Stimulated activated CD4-positive, alpha-beta T cell treated with anti-CD3 and anti-CD28 coated beads, Interleukin-4, amount 100 ng/mL, for 24 hours (primary cell): ENCODE measurements at places on chromosomes 13 and 19.

GRCh38 chr13:29564373-29564772 lies 31.1 kb downstream of the SLC7A1 start:
- DNase-seq: no peak

- no peak for DNase-seq
Measured at GRCh38 chr19:30557212-30557611, 185.0 kb downstream of the ZNF536 start.

- no peak for DNase-seq
Measured at GRCh38 chr13:23512762-23513395, 57.3 kb upstream of the TNFRSF19 start.

- DNase-seq: no peak
Measured at GRCh38 chr13:36259361-36260137, 38.1 kb downstream of the CCDC169 start.

GRCh38 chr19:49678985-49679770 lies 2.1 kb downstream of the PRMT1 start:
- no peak for DNase-seq

DNA sequence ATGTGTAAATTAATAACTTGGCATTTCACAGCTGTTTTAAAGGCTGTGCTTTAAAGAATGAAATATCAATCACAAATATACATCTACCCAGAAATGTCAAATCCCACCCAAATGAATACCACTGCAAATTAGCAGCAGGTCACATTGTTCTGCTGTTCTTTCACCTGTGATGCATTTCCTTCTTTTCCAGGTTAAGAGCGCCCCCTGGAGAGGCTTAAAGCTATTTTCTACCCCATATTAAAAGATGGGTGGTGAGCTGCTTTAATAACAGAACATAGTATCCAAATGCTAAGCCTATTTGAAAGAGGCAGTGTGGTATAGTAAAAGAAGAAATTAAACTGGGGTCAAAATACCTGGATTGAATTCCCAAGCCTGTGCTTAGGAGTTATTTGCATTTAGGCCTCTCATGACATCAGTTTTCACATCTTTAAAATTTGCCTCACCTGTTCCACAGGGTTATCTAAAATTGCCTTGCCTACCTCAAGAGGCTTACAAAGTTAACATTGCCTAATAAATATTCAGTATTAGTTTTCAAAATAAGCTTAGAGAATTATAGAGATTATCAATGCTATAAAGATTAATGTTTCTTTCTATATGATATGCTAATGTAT lies 396.9 kb upstream of the SLITRK5 start:
- no peak for DNase-seq

- DNase-seq: no peak
Measured at GRCh38 chr19:52351512-52351911, 15.5 kb downstream of the ZNF610 start.

DNA sequence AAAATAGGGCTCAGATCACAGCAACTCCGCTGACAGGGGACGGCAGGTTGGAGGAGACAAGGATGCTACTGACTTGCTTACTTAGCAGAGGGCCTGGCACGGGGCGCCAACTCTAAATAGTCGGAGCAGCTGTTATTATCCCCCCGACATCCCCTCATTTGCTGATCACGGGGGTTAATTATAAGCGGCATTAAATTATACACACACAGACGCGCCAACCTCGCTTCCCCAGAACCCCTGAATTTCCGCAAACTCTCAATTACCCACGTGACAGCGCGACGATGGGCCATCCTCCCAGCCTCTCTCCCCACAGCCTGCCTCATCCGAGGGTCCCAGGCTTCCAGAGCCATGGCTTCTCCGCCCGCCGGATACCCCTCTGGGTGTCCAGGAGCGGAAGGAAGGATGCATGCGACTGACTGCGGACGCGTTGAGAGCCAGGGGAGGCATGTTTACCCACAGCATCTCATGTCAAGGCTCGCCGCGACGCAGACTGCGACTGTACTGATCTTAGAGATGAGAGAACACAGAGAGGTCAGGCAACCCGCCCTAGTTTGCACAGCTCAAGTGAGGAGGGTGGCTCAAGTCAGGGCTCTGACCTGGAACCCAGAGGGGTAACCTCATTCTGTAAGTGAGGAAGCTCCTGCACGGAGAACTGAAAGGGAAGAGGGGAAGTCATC lies 5.7 kb downstream of the PTPRS start:
- DNase-seq: no peak

DNA sequence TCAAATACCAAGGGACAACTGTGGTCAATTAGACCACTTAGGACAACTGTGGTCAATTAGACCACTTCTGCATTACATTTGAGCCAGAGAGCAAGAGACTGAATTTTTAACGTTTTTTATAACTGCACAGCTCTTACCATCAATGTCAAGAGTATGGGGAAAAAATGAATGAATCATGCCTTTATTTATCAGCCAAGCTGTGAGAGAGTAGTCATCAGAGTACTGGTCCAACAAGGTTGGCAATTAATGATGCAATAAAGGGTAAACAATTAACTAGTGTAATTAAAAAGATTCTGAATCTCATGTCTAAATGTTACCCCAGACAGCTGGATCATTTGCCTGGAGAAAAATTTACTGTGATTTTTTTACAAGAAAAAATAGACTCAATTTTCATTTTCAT lies 381.1 kb downstream of the LIG4 start:
- no peak for DNase-seq

GRCh38 chr19:1955171-1956121 lies 14.5 kb downstream of the CSNK1G2 start:
- DNase-seq: no peak

DNA sequence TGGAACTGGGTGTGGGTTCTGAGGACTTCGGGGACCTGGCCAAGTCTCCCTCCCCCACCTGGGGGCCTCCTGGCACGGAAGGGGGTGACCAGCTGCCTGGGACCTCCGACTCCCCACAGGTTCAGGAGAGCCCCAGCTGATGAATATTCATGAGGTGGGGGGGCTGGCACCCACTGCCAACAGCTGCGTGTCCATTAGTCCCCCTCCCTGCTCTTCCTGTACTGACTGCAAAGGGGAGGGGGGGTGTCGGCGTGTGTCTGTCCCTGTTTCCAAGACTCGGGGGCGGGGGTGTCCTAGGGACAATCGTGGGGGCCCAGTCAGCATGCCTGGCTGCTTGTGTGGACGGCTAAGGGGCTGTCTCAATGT lies 10.6 kb upstream of the NFIX start:
- no peak for DNase-seq

DNA sequence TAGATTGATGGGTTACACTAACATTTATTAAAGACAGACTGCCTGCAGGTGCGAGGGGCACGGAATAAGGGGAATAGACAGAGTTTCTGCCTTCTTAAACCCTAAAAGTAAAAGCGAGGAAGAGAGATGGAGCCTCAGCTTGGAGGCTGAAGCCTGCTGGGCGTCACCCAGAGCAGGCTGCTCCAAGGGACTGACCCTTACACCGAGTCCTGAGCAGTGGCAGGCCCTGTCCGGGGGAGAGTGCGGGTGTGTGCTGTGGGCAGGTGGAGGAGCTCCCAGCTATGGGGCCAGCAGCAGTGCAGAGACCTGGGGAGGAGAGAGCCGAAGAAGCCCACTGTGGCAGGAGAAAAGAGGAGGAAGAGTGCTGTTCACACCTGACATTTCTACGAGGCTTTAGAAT lies 86.4 kb downstream of the SOX1 start:
- no peak for DNase-seq

GRCh38 chr13:28000567-28000966 lies 12.1 kb upstream of the URAD start:
- no peak for DNase-seq

- no peak for DNase-seq
Measured at GRCh38 chr13:77891486-77891885, 27.1 kb downstream of the EDNRB start.

DNA sequence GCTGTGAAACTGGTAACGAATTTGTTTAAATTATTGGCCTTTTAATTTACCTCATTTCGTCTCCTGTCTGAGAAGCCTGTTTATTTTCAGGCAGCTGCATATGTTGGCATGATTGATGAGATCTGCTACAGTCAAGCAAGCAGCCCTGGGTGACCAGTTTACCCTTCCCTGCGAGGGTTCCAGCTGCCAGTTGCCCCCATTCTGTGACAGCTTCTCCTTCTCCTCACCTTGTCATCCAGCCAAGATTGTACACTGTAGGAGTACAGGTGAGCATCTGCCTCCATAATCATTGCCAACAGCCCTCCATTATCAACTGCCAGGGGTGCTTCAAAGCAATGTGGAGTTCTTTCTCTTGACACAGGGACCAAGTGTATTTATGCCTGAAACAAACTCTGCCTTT lies 1979.9 kb upstream of the PRR20A start:
- DNase-seq: no peak

GRCh38 chr19:17757125-17757524 lies 5.8 kb downstream of the FCHO1 start:
- DNase-seq: no peak

- no peak for DNase-seq
Measured at GRCh38 chr19:1752757-1753728, at the start of gene ONECUT3. Gene ONECUT3 (plus strand): TSS chr19:1753506. CDS start chr19:1753663, 157 bp downstream.

- DNase-seq: no peak
Measured at GRCh38 chr19:32921624-32922023, 50.1 kb downstream of the CEP89 start.

- DNase-seq: no peak
Measured at GRCh38 chr13:106440866-106441265, 94.6 kb downstream of the EFNB2 start.

DNA sequence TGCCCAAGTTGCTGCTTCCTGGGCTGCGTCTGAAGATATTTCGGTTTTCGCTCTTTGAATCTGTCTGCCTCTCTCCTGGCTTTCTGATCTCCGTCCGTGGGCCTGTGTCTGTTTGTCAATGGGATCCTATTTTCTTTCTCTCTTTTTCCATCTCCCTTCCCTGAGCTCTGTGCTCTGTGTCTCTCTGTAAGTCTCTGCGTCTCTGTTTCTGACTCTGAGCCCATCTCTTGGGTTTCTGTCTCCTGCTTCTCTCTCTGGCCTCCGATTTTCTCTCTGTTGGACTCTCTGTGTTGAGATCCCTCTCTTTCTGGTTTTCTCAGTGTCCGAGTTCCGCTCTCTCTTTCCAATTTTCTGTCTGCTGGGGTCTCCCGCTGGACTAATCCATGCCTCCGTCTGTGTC lies 1.7 kb downstream of the PRKCG start:
- no peak for DNase-seq

DNA sequence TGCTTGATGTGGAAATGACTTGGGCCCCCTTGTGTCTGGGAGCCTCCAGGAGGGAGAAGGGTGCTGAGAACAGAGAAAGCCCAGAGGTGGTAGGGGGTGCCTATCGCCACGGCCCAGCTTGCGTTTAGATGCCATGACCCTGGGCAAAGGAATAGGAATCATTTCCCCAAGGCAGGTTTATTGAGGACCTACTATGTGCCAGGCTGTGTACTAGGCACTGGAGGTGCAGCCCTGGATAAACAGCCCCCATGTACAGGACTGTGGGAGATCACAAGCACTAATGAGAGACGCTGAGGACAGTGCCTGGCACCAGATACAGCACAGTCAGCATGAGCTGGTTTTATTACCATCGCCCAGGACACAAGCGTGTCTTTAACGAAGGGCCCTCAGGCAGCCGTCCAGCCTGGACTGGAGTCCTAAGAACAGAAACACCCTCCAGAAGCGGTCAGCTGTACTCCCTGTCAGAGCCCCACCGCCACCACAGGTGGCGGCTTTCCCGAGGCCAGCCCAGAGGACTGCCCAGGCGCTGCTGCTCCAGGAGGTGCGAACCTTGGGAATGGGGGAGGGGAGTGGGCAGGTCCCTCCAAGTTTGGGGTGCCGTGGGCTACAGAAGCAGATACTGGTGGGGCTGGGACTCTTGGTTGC lies 4.6 kb downstream of the TMEM147 start:
- DNase-seq: no peak

- DNase-seq: no peak
Measured at GRCh38 chr19:18634612-18635297, 2.1 kb upstream of the KLHL26 start.

DNA sequence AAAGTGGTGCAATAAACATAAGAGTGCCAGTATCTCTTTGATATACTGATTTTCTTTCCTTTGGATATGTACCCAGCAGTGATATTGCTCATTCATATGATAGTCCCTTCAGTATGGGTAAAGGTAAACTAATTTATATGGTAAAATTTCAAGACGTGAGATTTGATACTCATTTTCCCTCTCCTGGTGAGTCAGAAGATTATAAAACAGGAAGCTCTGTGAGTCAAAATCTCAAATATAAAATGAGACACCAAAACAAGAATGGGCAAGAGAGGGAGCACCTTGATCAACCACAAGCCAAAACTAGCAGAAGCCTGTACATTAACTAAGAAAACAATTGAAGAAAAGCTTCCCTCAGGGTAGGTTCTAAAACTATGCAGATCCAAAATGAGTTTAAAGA lies 216.3 kb downstream of the SLITRK6 start:
- no peak for DNase-seq

DNA sequence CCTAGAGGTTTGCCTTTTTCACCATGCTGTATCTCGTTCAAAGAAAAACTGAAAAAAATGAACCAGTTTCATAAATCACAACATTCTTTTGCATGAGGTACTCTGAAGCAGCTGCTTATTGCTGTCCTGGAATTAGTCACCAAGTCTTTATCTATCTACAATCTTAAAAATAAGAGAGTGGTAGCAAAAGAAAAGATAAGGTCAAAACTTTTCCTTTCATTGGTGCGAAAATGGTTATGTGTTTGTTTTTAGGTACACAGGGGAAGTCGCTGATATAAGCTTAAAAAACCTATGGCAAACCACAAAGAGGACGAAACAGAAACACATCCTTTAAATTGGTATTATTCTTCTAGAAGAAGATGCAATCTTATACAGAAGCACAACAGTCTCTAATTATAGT lies 20.7 kb downstream of the OBI1 start:
- no peak for DNase-seq

GRCh38 chr13:43963726-43964125 lies 84.0 kb downstream of the LACC1 start:
- no peak for DNase-seq

GRCh38 chr13:50911081-50911631 lies 1.6 kb downstream of the RNASEH2B start:
- DNase-seq: no peak

DNA sequence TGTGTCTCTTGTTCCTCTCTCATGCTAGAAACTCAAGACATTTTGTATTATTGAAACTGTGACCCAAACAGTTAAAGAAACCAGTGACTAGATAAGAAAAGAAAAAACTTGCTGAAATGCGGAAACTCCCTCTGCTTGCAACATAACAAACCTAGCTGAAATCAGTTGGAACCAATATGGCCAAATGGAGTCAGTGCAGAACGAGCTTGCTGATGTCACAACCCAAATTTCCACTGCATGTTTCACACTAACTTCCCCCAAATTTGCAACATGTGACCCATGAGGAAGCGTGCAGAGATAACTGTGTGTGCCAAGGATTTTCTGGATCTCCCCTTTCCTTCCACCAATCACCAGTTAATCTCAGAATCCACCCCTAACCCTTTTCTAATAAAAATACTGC lies 208.0 kb downstream of the DLEU7 start:
- no peak for DNase-seq

- DNase-seq: no peak
Measured at GRCh38 chr19:4794971-4795370, 3.4 kb downstream of the FEM1A start.
